MG63 (cell line): ENCODE measurements at places on chromosomes 1 and 21. TPM values are rescaled to one million over a fixed set of nuclear protein-coding genes. Genes with fewer than 3 reads are reported as not detected.
A peak's percentile ranks its signal among the peaks of the same experiment; 100 is the strongest.

SPRR5 gene
- not detected in 2 replicates for total RNA-seq

HNRNPCL2 gene
- total RNA-seq: not detected in 2 replicates

CCDC17 gene
- total RNA-seq: not detected in 2 replicates

SF3B4 gene
- 35.9 and 42.3 TPM in 2 replicates for total RNA-seq

SH3GLB1 gene
- total RNA-seq: 24.1 and 25.1 TPM in 2 replicates

MFSD2A gene
- total RNA-seq: 4.8 and 5.8 TPM in 2 replicates

LDLRAD1 gene
- total RNA-seq: not detected in 2 replicates

PDE9A gene
- 0.12 TPM in 1 of 2 replicates, not detected in the other for total RNA-seq

PLPPR4 gene
- 0.20 TPM in 1 of 2 replicates, not detected in the other for total RNA-seq

DNA sequence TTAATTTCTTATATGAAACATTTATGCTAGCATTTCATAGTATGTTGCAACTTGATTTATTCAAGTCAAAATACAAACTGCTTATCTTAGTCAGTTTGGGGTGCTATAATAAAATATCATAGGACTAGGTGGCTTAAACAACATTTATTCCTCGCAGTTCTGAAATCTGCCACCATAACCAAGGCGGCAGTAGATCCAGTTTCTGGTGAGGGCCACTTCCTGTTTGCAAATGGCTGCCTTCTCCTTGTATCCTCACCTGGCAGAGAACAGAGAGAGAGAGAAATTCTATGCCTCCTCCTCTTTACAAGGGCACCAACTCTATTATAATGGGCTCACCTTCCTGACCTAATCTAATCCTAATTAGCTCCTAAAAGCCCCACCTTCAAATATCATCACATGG is 76.1 kb upstream of the RGS2 start:
- peak; percentile 7 for DNase-seq

GRCh38 chr1:181080556-181080955 is 7.9 kb upstream of the IER5 start:
- no peak for DNase-seq

GRCh38 chr21:37367703-37368540 is 1.3 kb downstream of the DYRK1A start:
- DNase-seq: peak; percentile 35

GRCh38 chr1:68107771-68108170 is 57.3 kb upstream of the DIRAS3 start:
- DNase-seq: peak; percentile 50

GRCh38 chr1:19087017-19087736 is 122.9 kb downstream of the UBR4 start:
- DNase-seq: no peak

DNA sequence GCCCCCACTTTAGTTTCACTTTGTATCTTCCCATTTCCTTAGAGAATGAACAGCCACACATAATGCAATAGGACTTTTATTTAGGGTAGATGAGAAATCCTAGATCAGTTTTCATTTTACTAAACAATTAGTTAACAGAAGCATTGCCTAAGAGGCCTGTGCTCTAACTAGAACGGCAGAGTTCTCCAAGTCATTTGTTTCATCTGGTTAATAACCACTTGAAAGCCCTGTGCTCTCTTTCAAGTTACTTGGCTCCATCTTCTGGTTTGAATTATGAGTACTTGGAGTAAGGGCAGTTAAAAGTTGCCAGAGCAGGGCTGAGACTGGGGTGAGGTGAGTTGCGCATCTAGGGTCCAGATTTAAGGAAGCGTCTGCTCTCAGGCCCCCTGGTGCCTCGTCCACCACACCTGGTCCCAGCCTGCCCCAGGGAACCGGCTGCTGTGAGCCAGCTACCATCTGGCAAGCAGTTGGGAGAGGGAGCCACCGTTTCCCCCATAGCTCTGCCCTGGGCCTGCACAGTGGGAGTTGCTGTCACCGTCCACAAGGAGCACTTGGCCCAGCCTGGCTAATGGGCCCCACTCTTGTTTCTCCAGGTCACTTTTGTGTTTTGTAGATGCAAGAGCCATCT is 18.1 kb upstream of the SLC44A3 start:
- DNase-seq: no peak

DNA sequence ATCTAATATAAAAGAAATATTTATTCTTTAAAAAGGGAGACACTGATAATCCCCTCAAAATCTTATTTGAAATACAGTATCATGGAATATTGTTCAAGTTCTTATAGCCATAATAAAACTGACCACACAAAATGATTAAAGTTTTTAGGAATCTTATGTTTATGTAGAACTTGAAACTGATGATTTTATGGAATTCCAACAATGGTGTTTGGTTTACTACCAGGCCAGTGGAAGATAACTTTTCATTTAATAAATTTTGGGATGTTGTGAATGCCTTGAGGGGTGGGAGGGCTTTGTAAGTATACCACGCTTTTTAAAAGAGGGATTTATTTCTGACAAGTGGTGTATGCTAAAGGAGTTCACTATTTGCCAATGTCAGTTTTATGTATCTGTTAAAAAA is 87.7 kb downstream of the RAB3GAP2 start:
- no peak for DNase-seq

DNA sequence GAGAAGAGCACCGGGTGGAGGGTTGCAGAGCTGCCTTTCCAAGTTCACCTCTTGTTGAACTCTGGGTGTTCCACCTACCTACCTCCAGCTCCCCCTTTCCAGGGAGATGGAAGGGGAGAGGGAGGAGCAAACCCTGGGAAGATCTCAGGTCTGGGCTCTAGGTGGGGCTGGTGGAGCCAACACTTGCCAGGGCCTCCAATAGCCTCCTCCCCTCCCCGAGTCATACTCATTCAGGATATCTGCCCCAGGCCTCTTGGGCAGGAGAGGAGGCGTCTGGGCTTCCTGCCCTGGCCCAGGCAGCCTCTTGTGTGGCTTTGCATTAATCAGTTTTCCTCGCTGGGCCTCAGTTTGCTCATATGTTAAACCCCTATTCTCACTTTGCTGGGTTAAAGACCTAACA is 13.4 kb downstream of the RAP1GAP start:
- DNase-seq: peak; percentile 52

- DNase-seq: no peak
These were observed 122.8 kb upstream of the SLC25A33 start for GRCh38 chr1:9416506-9416905.

- no peak for DNase-seq
These were observed 96.4 kb upstream of the FMN2 start for GRCh38 chr1:239995281-239995680.

DNA sequence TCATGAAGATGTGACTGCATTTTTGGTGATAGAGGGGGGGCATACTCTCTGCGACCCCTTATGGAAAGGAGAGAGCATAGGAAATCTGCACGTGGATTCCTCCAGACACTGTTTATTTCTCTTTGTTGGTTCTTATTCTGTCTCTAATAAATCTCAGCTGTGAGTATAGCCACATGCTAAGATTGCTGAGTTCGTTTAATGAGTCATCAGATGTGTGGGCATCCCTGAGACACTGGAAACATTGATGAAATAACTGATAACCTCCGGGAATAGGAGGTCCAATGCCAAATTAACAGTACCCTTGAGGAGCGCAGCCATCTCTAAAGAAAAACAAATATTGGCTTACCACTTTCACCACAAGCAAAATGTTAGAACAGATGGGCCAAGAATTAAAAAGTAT is 880.2 kb upstream of the NEGR1 start:
- no peak for DNase-seq

- no peak for DNase-seq
These were observed 850 bp upstream of the KHDC4 start for GRCh38 chr1:155934936-155935590.

DNA sequence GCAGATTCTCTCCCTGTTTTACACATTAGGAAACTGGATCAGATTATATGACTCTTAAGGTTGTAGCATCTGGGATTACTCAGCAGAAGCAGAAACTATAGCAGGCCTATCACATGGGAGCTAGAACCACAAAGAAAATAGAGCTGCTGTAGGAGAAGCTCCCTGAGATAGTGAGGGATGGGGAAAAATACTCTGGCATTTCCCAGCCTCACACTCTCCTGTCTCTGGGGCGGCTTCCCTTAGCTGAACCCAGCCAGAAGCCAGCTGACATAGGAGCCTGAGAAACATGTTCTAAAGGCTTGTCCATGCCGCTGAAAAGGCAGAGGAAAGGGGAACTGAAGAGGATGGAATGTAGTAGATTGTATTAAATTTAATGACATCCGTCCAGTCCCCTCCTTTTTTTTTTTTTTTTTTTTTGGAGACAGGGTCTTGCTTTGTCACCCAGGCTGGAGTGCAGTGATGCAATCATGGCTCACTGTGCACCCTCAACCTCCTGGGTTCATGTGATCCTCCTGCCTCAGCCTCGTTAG is 76.8 kb upstream of the DNAJC6 start:
- DNase-seq: no peak

DNA sequence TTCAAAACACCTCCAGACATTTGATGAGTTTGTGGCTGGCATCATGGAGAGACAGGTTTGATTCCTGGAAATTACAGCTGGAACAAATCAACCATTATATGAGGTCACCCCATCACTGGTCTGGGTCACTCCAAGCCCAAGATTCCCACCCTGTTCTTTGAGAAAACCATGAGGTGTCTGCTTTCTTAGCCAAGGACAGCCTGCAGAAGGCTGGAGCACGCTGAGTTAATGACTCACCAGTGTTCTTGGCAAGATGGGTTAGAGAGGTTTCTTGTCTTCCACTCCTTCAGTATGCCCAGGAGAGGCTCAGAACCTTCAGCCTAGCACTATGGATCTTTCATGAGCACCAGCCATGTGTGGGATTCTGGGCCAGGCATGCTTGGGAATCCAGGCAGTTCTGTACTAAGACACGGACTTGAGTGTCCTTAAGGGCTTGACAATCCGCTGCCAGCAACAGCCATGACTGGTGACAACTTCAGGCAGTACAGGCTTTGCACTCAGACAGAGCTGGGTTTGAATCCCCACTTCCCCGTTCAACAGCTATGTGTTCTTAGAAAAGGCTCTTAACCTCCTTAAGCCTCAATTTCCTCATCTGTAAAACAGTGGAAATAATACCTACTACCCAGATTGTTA is 43.9 kb downstream of the GRHL3 start:
- DNase-seq: peak; percentile 82

DNA sequence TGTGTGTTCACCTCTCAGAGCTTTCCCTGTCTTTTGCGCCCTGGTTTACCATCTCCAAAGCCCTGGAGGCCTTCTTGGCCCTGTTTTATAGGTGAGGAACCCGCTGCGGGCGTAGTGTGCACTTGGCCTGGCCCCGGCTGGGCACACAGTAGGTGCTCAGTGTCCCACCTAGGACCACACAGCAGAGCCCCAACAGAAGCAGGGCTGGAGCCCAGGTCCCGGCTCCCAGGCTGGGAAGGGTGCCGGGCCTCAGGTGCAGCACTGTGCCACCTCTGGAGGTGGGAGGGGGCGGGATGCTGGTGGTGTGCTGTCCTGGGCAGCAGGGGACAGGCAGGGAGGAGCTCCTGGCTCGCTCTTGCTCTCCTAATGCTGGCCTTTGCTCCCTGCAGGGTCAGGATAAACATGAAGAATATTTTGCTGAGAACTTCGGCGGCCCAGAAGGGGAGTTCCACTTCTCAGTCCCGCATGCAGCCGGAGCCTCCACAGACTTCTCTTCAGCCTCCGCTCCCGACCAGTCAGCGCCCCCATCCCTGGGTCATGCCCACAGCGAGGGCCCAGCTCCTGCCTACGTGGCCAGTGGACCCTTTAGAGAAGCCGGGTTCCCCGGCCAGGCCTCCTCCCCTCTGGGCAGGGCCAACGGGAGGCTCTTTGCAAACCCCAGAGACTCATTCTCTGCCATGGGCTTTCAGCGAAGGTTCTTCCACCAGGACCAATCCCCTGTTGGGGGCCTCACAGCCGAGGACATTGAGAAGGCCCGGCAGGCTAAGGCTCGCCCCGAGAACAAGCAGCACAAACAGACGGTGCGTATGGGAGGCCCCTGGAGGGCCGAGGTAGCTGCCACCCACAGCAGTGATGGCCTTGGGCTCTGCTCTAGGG is 24.8 kb downstream of the COQ8A start:
- DNase-seq: no peak

GRCh38 chr1:206679738-206680211 is 4.9 kb upstream of the MAPKAPK2 start:
- DNase-seq: no peak

DNA sequence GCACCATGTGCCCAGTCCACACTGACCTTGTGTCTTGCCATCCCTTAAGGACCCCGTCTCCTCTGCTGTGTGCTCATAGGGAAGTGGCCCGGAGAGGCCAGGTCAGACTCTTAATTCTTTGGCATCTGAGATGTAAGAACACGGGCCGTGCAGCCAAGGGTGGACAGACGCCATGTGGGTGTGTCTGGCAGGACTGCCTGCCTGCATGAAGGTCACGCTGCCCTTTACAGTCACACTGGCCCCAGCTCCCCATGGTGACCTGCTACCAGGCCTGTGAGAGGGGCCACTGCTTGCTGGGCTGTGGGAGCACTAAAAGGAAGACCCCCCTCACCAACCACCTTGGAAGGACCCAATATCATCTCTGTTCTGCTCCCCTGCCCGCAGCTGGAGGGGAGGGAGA is 17.7 kb downstream of the DHRS3 start:
- DNase-seq: peak; percentile 76

DNA sequence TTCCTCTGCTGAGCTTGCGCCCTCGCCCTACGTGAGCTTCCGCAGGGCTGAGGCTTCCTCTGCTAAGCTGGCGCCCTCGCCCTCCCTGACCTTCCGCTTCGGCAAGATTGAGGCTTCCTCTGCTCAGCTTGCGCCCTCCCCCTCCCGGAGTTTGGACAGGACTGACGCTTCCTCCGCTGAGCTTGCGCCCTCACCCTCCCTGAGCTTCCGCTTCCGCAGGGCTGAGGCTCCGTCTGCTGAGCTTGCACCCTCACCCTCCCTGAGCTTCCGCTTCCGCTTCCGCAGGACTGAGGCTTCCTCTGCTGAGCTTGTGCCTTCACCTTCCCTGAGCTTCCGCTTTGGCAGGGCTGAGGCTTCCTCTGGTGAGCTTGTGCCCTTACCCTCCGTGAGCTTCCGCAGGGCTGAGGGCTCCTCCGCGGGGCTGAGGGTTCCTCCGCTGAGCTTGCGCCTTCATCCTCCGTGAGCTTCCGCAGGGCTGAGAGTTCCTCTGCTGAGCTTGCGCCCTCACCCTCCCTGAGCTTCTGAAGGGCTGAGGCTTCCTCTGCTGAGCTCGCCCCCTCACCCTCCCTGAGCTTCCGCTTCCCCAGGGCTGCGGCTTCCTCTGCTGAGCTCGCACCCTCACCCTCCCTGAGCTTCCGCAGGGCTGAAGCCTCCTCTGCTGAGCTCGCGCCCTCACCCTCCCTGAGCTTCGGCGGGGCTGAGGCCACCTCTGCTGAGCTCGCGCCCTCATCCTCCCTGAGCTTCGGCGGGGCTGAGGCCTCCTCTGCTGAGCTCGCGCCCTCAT is 753.6 kb upstream of the TPTE start:
- no peak for DNase-seq

- DNase-seq: no peak
These were observed 335.3 kb upstream of the KAZN start for GRCh38 chr1:14263225-14263624.

GRCh38 chr1:162943622-162944021 is 82.6 kb upstream of the CCDC190 start:
- no peak for DNase-seq
